HFFc6 (cell line): ENCODE measurements at places on chromosomes 3 and 15.

DNA sequence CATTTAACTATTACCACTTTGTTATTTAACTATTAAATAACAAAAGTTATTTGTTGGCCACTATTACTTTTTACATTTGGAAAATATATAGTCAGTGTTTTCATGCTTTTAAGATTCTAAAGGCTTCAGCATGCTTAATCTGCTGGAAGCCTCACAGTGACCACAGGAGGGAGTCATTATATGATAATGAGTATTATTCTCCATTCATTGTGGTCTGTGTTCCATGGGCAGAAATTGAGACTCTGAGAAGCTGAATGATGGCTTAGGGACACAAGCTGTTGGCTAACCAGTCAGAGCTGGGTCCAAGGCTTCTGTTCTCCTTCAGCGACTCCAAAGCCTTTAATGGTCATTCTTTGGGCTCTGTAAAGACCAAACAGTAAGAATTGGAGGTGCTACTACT, 64.7 kb downstream of the BFSP2 start:
- peak; percentile 29 for DNase-seq

DNA sequence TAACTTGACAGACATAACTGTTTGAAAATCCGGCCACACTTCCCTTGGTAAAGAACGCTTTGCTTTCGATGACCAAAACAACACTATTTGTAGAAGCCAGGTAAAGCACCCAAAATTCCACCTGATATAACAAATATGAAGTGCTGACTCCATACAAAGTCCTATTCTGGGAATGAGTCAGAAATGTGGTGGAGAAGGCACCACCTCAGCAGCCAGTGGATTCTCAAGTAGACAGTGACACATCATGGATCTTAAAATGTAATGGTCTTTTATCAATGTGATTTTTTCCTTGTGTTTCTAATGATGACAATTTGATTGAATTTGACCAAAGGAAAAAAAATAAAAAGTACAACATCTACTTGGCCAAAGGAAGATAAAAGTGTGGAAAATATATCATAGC, 135.0 kb upstream of the WNT5A start:
- peak; percentile 33 for DNase-seq

- DNase-seq, result no peak
These were observed 1.7 kb upstream of the HDGFL3 start for GRCh38 chr15:83209333-83209732.

GRCh38 chr15:54462511-54462913, 484.3 kb downstream of the UNC13C start:
- DNase-seq, result no peak

DNA sequence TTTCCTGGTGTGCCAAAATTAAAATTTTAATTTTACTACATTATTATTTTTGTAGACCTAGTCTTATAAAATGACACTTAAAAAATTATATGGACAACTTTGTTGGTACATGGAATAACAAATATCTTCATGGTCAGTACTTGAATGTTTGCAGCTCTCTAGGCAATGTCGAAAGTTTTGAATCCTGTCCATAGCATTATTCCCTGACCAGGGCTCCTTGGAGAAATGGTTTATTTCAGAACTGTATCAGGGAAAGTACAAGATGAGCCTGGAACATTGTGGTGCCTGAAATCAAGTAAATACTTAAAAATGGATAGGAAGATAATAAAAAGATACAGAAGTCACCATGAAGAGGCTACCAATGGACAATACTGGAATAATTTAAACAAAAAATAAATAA, 47.6 kb downstream of the ALDH1A2 start:
- DNase-seq, result no peak

- DNase-seq, result peak; percentile 33
These were observed 148.3 kb downstream of the MBNL1 start for GRCh38 chr3:152416808-152417580.

DNA sequence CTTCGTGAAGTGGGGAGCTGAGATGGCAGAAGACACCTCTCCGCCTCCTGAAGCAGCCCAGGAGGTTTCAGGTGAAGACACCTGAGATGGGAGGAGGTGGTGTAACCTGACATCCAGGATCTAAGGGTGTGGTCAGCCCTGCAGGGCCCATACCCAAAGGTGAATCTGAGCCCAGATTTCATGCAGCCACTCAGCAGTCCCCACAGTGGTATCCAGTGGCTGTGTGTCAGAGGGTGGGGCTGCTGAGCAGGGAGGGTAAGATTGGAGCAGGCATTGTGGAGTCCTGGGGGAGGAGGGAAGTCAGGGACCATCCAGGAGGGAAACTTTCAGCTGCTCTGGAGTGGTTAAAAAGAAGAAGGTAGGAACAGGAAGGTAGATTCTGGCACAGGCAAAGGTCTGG, 46.0 kb upstream of the SMAD6 start:
- DNase-seq, result no peak

GRCh38 chr15:71505962-71506361, 304.4 kb upstream of the NR2E3 start:
- DNase-seq, result no peak

- peak; percentile 41 for DNase-seq
These were observed 9.0 kb downstream of the ACKR4 start for GRCh38 chr3:132606085-132606484.

DNA sequence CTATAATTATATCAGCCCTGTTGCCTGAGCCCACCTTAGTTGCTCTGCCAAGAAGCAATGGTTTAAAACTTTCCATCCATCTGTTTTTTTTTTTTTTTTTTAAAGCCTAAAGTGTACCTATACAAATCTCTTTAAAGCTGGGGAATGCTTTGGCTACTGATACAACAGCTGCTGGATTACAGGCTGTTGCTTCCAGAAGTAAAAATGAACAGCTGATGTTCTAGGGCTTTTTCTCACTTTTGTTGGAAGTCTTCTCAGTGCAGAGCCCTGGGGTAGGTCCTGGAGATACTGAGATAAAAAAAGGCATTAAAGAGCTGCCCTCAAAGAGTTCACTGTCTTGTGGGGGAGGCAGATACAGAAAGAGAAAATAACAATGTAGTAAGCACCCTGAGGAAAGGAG, 218.1 kb downstream of the NLGN1 start:
- DNase-seq, result no peak
